Gastroesophageal sphincter (tissue), 4 donors: ENCODE measurements at places on chromosomes 4 and X.
A peak's percentile ranks its signal among the peaks of the same experiment; 100 is the strongest.

DNA sequence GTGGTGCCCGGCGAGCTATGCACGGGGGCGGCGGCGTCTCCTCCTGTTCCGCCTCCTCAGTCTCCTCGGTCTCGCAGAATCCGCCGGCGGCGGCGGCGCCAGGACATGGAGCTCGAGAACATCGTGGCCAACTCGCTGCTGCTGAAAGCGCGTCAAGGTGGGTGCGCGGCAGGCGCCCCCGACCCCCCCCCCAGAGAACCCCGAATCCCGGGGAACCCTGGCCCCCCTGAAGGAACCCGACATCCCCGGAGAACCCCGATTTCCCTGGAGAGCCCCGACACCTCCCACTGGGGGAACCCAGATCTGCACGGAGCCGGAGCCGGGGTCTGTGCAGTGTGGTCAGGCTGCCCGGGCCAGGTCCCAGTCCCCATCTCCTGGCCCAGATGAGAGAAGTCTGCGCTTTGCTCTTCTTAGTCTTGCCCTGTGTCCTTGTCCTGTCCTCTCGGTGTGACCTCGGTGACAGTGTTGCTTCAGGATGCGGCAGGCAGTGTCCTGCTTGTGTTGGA is 648 bp downstream of the GRK4 start:
- ATAC-seq, result peak; percentile 60
- peak overlapping the region; percentile 93 for H3K27ac ChIP-seq
- no peaks in the 10 kb centered on the region for H3K36me3 ChIP-seq
- H3K4me3 ChIP-seq, result peak overlapping the region; percentile 53
- no peaks in the 10 kb centered on the region for H3K27me3 ChIP-seq

DNA sequence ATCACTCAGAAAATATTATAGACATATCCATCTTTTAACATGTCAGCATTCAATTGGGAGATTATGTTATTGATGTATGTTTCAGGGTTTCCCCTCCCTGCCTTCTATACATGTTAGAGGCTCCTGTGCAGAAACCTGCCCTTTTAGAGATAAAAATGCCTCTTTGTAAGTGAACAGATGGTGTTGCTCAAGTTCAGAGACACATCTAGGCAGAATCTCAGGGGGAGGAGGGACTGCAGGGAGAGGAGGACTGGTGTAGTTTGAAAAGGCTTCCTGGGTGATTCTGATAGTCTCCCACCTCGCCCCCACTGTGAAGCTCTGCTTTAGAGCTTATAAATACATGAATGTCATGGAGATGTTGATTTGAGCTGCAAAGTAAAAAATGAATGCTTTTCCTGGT is 12.0 kb upstream of the UNC5C start:
- no peak overlapping the region for H3K27ac ChIP-seq
- no peaks in the 10 kb centered on the region for H3K4me1 ChIP-seq
- H3K36me3 ChIP-seq, result no peaks in the 10 kb centered on the region
- ATAC-seq, result no peak

- ATAC-seq, result peak; percentile 63
- peaks cover 32% of the 10 kb centered on the region for H3K4me1 ChIP-seq
- H3K27me3 ChIP-seq, result no peaks in the 10 kb centered on the region
- H3K27ac ChIP-seq, result peak overlapping the region; percentile 60
- no peak overlapping the region for H3K4me3 ChIP-seq
Observed at GRCh38 chr4:184329659-184330400, 112.2 kb upstream of the ENPP6 start.

DNA sequence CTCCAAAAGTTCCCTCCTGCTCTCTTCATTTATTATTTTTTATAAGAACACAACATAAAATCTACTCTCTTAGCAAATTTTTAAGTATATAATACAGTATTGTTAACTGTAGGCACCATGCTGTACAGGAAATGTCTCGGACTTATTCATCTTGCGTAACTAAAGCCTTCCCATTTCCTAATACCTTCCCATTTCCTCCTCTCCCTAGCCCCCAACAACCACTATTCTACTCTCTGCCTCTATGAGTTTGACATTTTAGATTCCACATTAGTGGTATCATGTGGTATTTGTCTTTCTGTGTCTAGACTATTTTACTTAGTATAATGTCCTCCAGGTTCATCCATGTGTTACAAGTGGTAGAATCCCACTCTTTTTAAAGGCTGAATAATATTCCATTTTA is 15.8 kb upstream of the SYTL4 start:
- no peaks in the 10 kb centered on the region for H3K4me1 ChIP-seq
- H3K27me3 ChIP-seq, result no peaks in the 10 kb centered on the region
- H3K27ac ChIP-seq, result no peak overlapping the region
- H3K36me3 ChIP-seq, result no peaks in the 10 kb centered on the region
- no peak overlapping the region for H3K4me3 ChIP-seq
- no peak for ATAC-seq

DNA sequence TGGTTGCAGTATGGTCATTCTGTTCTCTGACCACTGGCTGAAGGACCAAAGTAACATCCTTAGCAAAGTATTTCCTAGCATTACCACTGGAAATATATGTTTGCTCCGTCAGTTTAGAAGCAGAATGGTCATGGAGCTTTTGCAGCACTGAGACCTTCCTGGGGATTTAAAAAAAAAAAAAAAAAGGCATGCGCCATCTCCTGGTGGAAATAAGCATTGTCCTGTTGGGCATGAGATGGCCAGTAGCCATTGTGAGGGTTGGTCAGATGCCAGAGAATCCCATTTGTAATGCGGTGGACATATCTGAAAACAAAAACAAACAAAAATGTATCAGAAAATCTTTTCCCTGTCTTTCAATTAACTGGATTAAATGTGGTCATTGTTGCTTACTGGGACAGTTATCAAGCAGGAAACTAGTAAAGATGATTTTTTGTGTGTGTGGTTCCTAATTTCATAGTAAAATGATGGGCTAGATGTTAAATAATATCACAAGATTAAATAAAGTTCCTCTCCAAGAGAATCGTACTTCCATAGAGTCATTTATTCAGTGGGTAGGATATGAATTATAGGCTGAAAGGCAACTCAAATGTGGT is 139.6 kb downstream of the SOWAHB start:
- H3K27ac ChIP-seq, result no peak overlapping the region
- no peaks in the 10 kb centered on the region for H3K36me3 ChIP-seq
- peaks cover 32% of the 10 kb centered on the region for H3K4me1 ChIP-seq
- no peaks in the 10 kb centered on the region for H3K27me3 ChIP-seq

DNA sequence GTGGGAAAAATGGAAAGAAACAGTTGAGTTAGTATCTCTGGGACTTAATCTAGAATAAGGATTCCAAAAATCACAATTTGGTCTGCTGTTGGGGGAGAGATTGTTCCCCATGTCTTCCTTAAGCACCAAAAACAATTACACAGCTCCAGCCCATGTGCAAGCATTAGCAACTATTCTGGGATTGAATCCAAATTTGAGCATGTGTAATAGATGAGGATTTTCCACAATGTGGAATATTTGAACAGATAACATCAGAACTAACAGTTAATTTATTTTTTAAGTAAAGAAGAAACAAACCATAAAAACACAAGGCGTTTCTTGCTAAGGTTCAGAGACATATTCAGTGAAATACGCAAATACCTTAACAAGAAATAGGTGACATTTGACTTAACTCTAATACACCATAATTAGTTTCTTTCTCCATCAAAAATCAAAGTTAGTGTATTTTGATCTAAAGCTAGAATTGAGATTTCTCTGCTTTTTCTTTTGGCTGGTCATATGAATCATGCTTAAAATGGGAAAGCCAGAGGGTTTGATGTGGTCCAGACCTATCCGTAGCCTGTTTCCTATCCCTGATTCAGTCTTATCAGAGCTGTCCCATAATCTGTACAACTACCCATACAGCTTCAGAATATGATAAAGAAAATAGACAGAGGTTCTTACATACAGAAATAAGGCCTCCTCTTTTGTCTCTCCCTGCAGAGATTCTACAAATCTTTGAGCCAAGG is 413.4 kb downstream of the PACRGL start:
- H3K36me3 ChIP-seq, result no peaks in the 10 kb centered on the region
- H3K27me3 ChIP-seq, result no peaks in the 10 kb centered on the region
- H3K27ac ChIP-seq, result no peak overlapping the region

- no peaks in the 10 kb centered on the region for H3K4me1 ChIP-seq
- no peak overlapping the region for H3K4me3 ChIP-seq
- H3K36me3 ChIP-seq, result no peaks in the 10 kb centered on the region
- H3K27ac ChIP-seq, result peak overlapping the region; percentile 18
Observed at GRCh38 chrX:21974011-21974385, 33.5 kb downstream of the SMS start.

GRCh38 chrX:125289209-125289608 is 30.5 kb upstream of the TEX13C start:
- no peak overlapping the region for H3K4me3 ChIP-seq
- ATAC-seq, result no peak
- H3K36me3 ChIP-seq, result no peaks in the 10 kb centered on the region
- no peaks in the 10 kb centered on the region for H3K27me3 ChIP-seq
- H3K27ac ChIP-seq, result no peak overlapping the region

GRCh38 chrX:149510386-149510785 is 5.3 kb upstream of the IDS start:
- ATAC-seq, result no peak
- H3K36me3 ChIP-seq, result no peaks in the 10 kb centered on the region
- peaks cover 6% of the 10 kb centered on the region for H3K4me1 ChIP-seq
- no peak overlapping the region for H3K27ac ChIP-seq
